ENCODE measurements at places on chromosomes 2 and 18. TPM values are rescaled to one million over a fixed set of nuclear protein-coding genes. Genes with fewer than 3 reads are reported as not detected.

DNA sequence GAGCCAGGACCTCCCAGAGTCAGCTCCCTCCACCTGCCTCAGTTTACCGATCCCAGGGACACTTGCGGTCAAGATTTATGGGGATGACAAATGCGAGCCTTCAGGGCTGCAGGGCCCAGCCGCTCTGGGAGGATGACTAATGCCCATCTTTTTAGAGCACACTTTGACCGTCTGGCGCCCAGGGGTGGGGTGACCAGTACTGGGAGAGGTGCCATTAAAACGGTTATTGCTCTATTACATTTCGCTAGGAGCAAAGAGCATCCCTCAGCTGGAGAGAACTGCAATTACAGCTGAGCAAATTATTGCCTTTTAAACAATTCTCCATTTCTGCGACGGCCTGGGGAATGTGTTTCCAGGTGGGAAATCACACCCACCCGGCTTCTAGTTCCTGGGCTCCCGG is 42.6 kb upstream of the HPCAL1 start:
- DNase-seq, result no peak

The NAT8 gene
- polyA plus RNA-seq, result not detected

- no peak for DNase-seq
Measured at GRCh38 chr2:241751152-241751551, 16.7 kb downstream of the D2HGDH start.

DNA sequence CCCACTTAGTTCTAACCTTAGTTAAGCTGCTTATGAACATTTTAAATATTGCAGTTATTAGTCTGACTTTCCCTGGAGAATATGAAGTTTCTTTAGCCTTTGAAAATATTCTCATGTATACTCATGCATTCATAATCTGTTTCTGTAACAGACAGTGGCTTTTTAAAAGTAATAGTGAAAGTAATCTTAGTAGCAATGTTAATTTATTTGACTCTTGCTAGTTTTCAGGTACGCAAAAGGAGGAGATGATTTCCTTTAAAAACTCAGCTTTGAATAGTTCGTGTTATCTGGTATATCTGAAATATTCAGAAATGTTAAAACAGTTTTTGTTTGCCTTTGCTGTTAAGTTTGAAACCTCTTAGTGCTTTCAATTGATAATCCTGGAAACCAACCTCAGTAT is 3.8 kb downstream of the ANKRD12 start:
- no peak for DNase-seq

DNA sequence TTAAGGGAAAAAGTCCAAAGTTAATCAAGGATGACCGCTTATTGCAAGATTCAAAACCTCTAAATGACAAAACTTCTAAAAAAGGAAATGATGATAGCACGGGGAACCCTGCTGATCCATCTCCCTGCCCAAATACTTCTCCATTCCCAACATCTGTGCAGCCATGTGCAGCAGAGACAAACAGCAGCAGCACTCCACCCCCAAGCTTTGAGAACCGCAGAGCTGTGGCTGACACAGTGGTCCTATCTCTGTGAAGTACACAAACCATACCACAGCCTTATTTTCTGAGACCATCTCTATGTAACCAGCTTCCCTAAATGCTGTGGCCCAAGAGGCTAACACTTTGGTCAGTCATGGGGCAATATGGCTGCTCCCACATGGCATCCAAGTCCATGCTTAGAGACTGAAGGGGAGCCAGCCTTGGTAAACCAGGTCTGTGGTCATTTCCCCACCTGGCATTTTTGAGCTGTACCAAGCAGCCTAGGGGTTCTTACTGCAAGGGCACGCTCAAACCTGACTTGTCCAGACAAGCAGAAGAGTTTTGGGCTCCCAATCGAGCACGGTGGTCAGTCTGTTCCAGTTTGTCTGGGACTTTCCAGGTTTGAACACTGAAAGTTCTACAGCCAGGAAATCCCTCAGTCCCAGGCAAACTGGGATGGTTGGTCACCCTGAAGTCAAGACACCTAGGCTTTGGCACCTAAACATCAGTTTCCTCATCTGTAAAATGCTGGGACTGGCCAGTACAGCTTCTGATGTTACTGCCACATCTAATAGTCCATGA is 17.1 kb upstream of the NFE2L2 start:
- DNase-seq, result no peak

- peak; percentile 46 for DNase-seq
Measured at GRCh38 chr2:160347269-160347863, 146.2 kb downstream of the RBMS1 start.

The RGPD4 gene
- polyA plus RNA-seq, result not detected

DNA sequence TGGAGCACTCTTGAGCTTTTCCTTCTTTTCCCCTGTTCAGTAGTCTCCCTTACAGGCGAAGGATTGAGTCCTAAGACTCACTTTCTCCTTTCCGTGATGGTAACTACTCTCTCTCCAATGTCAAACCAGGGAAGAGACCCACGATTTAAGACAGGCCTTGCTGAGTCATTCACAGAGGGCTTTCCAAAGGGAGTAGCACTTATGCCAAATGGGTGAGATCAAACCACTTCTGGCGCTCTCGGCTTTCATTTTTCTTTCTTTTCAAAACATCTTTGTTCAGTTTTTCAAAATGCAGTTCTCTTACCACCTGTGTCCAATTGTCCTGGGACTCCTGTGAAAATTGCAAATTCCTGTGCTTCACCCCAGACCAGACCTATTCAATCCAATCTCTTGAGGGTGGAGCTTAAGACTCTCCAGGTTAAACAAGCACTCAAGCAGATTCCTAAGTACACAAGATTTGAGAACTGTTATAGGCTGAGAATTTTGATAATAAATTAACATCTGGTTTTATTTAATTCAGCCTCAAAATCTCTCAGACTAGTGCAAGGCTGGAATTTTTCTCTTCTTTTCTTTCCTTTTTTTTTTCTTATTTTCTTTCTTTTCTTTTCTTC is 14.4 kb upstream of the MRPL19 start:
- DNase-seq, result no peak

DNA sequence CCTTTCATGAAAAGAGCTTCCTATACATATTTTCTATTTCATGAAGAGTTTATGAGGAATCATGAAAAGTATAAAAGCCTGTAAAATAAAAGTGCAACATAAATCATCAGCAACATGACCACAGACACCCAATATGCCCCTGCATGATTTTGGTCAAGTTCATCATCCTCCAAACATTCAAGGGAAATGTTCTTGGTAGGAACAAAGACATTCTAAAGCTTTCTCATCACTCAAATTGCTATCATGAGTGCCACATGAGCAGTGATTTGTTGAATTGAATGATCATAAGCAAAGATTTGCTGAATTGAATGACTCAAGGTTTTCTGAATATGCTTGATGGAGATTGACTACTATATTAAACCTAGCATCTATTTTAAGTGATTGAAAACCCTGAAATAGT is 172.2 kb downstream of the MBD2 start:
- DNase-seq, result no peak

The LIMS4 gene
- 5.2 TPM for polyA plus RNA-seq

DNA sequence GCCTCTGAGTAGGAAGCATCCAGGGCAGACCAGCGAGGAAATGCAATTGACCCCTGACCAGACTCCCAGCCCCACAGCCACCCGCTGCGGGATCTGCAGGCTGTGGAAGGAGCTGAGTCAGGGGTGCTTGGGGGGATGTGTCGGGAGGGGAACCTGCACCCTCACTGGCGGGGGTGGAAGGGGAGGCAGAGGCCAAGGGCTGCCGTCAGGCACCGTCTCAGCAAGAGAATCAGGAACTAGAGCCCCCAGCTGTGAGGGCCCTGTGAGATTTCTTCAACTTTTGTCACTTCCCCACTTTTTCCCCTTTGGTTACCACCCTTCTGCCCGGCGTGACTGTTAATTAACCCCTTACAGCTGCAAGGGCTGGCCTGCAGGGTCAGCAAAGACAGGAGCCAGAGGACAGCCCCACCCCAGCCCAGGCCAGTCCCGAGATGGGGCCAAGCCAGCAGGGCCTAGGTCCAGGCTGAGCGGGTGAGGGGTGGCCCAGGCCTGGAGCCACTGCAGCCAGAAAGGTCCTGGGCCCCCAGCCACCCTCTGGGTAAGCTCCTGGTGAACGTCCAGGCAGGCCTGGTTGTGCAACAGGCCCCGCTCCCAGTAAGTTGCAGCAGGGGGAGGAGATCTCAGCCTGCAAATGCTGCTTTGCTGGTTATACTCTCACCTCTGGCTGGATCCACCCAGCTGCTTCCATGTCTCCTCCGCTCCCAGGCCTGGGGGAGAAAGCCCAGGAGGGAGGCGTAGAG is 147.0 kb upstream of the ID2 start:
- peak; percentile 33 for DNase-seq

DNA sequence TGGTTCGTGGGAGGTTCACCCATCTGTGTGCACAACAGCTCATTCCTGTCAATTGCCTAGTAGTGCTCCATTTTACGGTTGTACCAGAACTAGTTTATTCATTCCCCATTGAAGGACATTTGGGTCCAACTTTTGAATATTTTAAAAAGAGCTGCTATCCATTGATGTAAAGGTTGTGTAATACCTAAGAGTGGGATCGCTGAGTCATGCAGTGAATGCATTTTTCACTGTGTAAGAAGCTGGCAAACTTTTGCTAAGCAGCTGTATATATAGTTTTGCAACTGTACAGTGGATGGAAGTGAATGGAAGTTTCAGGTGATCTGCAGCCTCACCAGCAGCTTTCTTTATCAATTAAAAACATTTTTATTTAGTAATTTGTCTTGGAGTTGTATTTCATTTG is 104.5 kb downstream of the DCDC2C start:
- peak; percentile 78 for DNase-seq

The FAM237A gene
- polyA plus RNA-seq, result not detected

The REEP1 gene
- polyA plus RNA-seq, result 0.03 TPM

DNA sequence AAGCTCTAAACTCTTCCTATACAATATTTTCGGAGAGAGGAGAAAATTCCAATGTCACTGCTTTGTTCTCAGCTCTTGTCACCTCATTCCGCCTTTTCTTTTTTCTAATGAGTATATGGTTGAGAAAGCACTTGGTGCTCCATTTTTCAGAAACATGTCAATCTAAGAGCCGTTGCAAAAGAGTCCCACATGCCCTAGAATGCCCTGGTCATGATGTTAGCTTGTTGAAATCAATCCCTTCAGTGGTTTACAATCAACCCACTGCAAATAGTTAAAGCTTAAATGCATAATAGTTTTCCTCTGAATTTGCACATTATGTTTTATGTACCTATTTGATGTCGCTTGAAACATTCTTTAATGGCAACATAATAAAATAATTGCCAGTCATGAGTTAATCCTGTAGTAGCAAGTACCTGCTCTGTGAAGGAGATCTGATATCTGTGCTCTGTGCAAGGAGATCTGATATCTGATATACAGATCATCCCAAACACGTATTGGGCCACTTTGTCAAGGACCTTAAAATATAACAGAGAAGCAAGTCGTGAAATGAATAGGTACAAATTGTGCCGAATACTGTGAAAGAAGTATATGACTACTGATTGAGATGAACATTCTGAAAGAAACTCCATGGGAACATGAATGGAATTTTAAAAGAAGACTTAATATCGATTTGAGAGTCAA is 1633.5 kb downstream of the SUCLG1 start:
- no peak for DNase-seq

The TUBA3E gene
- not detected for polyA plus RNA-seq

The CSRNP3 gene
- 0.32 TPM for polyA plus RNA-seq

GRCh38 chr2:238938401-238939055 is 90.6 kb downstream of the TWIST2 start:
- DNase-seq, result peak; percentile 94

The ITGA6 gene
- polyA plus RNA-seq, result 12.5 TPM

The TBR1 gene
- polyA plus RNA-seq, result 0.06 TPM

- DNase-seq, result peak; percentile 73
Measured at GRCh38 chr2:172177996-172178395, 75.3 kb upstream of the DLX2 start.

DNA sequence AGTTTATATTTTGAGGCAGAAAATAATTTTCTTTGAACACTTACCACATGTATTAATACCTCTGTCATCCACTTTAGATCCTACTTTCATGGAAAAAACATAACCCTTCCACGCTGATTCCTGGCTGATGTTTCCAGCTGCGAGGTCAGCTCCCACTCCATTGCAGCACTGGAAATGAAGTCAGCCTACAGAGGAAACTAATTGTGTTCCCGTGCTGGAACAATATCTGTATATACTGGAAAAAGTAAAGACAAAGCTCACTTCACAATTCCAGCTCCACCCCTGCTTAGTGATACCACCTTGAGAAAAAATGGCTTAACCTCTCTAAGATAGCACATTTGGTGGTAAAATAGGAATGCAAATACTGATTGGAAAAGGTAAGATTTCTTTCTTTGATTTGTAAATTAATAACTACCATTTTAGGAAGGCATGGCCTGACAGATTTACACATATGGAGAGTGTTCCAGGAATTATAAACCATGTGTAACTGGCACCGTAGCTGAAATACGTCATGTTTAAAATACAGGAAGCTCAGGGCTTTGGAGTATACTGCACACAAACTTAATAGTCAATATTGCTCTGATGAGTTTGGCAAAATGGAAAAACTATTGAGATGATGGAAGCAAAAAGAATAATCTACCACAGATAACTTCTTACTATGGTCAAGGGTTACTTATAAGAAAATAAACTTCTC is 90.0 kb downstream of the TRIB2 start:
- no peak for DNase-seq

The ALPI gene
- not detected for polyA plus RNA-seq

GRCh38 chr2:2328848-2329247 is 2.2 kb downstream of the MYT1L start:
- no peak for DNase-seq

DNA sequence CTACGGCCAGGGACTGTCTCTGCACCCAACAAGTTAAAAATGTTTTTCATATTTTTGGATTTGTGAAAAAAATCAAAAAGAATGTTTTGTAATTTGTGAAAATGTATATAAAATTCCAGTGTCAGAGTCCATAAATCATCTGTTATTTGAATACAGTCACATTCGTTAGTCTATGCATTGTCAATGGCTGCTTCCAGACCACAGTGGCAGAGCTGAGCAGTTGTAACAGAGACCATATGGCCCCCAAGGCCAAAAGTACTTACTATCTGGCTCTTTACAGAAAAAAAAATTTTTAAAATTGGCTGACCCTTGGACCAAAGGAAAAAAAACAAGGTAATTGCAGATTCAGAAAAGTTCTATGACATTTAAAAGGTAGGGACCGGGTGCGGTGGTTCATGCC is 86.7 kb upstream of the ATL2 start:
- DNase-seq, result no peak

- DNase-seq, result peak; percentile 18
Measured at GRCh38 chr18:75211002-75211621, 515 bp downstream of the TSHZ1 start.

The TPO gene
- not detected for polyA plus RNA-seq

The SCN3A gene
- polyA plus RNA-seq, result 0.26 TPM

The RAD51AP2 gene
- not detected for polyA plus RNA-seq

The C2orf78 gene
- not detected for polyA plus RNA-seq

The NYAP2 gene
- polyA plus RNA-seq, result not detected

DNA sequence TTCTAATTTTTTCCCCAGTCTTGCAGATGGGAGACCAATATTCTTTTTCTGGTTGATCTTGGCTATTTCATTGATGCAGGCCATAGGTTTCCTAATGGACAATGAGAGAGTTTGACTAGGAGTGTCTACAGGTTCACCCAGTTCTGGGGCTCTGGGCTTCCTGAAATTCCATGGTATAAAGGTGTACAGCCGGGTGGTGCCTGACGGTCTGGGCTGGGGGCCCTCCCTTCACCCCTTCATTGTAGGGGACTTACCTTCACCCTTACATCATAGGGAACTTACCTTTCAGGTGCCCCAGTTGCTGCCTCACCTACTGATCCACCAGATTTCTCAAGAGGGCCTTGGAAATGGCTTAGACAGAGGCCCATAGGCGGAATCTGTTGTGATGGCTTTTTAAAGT is 13.0 kb upstream of the LAPTM4A start:
- DNase-seq, result no peak

GRCh38 chr2:216545359-216545758 is 46.7 kb downstream of the RPL37A start:
- DNase-seq, result peak; percentile 43
